Renal cortex interstitium (tissue), 15 donors: ENCODE measurements at places on chromosomes 4 and X. TPM values are rescaled to one million over a fixed set of nuclear protein-coding genes. Genes with fewer than 3 reads are reported as not detected.

PLP1 gene
- 9.6 TPM for polyA plus RNA-seq

MID1 gene
- 32.6 TPM for polyA plus RNA-seq

PRRG3 gene
- 8.4 TPM for polyA plus RNA-seq

EXOC1L gene
- not detected for polyA plus RNA-seq

BOD1L1 gene
- 53.7 TPM for polyA plus RNA-seq

WWC2 gene
- 55.6 TPM for polyA plus RNA-seq

NFKB1 gene
- polyA plus RNA-seq, result 27.7 TPM

HS3ST1 gene
- polyA plus RNA-seq, result 0.48 TPM

GYPB gene
- polyA plus RNA-seq, result 1.2 TPM

SAGE1 gene
- polyA plus RNA-seq, result not detected

VCX2 gene
- not detected for polyA plus RNA-seq

DNA sequence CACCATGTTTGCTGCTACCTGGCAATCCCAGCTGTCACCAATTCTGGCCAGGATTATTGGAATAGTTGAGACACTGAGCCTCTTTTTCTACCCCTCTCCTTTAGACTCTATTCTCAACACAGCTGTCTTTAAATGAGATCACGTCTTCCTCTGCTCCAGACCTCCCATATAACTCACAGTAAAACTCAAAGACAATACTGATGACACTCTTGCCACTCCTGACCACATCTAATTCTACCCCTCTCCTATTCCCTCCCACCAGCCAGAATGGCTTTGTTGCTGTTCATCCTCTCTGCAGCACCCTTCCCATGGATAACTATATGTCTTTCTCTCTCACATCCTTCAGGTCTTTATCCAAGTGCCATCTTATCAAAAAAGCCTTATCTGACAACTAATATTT is 188.6 kb upstream of the IL15 start:
- no peak for DNase-seq

- no peak for DNase-seq
Measured at GRCh38 chrX:28133763-28134162, 152.5 kb upstream of the DCAF8L1 start.

- DNase-seq, result no peak
Measured at GRCh38 chrX:14673236-14673635, 143.9 kb downstream of the GLRA2 start.

DNA sequence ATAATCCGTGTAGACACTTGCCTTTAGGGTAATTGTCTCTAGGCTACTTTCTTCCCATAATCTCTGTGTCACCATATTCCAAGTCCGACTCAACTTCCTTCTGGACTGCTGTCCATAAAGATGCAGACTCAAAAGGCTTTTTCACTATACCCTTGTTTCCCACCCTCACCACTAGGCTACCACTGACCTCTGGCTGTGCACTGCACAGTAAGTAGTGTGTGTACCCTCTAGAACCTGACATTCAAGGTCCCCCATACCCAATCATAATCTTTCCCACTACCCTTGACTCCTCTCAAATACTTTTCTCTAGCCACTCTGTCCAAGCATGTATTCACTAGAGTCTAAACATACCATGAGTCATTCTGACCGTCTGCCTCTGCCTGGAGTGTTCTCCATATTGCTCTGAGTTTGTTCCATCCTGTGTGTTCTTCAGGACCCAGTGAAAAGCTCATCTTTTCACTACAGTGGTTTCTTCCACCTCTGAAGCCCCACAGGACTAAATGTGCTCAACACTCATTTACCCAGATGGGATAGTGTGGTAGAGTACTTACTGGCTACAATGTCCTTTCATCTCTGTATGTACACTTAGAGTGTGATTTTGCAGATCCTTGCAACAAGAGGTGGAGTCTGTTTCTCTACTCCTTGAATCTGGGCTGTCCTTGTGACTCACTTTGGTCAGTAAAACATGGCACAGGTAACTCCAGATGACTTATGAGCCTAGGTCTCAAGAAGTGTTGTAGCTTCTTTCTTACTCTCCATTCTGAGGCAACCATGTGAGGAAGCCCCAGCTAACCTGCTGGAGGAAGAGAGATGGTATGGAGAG is 17.4 kb downstream of the JADE3 start:
- DNase-seq, result no peak

DNA sequence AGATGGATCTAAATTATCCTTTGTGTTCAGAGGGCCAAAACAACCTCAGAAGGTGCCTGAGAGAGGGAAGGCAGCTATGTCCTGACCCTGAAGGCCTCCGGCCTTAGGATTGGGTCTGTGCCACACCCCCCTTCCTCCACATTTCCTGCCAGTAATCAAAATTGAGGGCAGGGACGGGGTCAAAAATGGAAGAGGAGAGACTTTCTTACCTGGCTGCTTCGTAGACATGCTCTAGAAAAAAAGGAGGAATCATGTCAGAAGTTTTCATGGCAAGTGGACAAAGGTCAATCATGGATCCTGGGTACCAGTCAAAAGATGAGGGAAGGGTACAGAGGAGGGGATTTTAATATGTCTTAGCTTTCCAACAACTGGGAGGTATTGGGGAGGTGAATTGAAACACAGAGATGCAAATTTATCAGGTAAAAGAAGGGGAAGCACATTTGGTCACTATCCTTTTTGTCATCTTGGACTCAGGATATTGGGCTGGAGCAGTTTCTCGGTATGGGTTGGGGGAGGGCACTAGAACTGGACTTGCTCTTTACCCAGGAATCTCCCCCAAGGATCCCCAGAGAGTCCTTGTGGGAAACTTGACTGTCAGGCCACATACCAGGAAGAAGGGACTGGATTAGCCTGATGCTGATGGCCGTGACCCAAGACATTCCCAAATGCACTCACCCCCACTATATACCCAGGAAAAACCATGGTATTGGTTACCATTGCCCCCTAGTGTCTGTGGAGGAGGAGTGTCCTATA is 17.1 kb downstream of the VSIG4 start:
- DNase-seq, result no peak

GRCh38 chrX:148865277-148866210 is 365.1 kb downstream of the AFF2 start:
- DNase-seq, result no peak

GRCh38 chrX:39450234-39450977 is 647.4 kb downstream of the BCOR start:
- no peak for DNase-seq

- DNase-seq, result no peak
Measured at GRCh38 chr4:19615086-19615689, 636.5 kb upstream of the SLIT2 start.

DNA sequence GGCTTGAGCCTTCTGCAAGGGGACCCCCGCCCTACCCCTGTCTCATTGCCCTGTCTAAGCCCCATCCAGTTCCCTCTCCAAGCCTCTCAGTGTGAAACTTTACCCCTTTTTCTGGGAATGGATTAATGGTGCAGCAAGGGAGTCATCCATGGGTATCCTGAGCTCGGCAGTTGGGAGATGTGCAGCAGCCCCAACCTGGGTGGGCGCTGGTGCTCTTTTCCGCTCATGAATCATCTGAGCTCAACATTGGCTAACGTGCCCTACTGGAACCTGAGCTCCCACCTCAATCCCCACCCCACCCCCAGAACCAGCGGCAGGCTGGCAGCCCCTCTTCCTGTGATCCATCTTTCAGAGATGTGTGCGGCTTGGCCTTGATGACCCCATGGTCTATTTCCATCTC is 130.3 kb upstream of the MSX1 start:
- DNase-seq, result no peak

- no peak for DNase-seq
Measured at GRCh38 chr4:169199184-169199583, 71.6 kb downstream of the SH3RF1 start.

DNA sequence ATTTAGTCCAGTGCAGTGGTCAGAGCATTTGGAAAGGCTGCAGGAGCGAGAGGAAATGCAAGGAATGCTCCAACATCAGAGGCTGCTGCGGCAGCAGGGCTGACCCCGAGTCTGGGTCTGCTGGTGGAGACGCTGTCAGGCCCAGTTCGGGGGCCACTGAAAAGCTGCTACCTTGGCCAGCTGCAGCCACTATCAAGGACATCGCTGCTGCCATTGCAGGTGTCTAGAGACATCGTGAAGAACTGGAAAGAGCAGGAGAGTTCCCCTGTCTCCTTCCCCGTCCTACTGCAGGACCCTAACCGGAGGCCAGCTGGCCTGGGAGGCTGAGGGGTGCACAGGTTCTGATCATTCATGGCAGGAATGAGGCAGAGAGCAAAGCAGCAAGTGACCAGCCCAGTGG is 29.5 kb upstream of the GPR78 start:
- DNase-seq, result no peak

DNA sequence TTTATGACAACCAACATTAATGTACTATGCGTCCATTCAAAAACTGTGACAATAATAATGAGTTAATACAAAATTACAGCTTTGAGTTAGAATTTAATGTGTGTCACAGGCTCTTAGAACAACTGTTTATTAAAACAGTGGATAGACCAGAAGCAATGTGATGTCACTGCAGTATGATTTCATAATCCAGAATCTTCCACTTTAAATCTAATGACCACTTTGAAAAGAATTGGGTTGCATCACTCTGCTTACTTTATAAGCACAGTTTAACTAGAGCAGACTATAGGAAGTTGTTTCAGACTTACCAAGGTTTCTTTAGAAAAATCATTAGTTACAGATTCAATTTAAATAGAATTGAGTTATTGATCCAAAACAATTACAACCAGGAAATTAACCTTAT is 758.5 kb downstream of the KCTD8 start:
- no peak for DNase-seq

GRCh38 chr4:31059753-31060522 is 339.8 kb downstream of the PCDH7 start:
- DNase-seq, result no peak

DNA sequence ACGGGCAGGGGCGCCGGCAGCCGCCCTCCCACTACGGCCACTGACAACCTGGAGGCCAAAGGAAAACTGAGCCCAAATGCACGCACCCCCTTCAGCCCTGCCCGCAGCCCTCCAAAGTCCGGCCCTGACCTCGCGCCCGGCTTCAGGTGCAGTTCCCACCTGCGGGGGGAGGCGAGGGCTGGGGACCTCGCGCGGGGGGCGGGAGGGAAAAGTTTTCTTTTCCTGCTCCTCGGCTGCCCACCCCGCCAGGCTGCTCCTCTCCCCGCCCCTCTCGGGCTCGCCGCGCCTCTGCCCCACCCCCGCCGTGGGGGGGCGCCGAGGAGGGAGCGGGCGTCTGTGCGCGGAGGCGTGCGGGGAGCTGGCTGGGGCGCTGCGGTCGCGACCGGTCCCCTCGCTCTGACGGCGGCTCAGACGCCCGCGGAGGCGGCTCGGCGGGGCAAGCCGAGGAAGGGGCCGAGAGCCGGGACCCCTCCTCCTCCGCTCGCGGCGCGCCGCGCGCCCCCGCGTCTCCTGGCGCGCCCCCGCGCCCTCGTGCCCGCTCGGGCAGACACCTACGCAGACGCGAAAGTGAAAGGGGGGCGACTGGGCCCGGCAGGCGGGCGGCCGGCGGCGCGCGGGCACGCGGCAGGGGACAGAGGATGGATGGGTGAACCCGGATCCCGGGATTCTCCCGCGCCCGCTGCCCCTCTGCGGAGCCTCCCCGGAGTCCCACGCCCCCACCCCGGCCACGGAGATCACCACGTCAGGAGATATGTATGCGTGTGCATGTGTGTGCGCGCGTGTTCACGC is 3.1 kb upstream of the NR3C2 start:
- DNase-seq, result no peak

DNA sequence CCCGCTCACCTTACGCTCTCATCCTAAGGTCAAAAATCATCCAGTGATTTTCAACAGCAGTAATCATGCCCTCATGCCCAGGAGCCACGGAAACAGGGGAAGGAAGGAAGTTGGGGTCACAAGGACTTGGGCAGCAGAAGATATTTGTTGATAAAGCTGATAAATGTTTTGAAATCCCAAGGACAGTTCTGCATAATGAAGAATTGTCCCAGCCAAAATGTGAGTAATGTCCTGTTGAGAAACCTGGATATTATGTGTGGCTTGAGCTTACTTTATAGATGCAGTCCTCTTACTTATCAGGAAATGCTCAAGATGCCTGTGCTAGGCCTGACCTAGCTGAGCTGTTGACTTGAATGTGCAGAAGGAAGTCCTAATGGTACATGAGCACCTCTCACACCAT is 263.0 kb upstream of the ZFP42 start:
- no peak for DNase-seq

DNA sequence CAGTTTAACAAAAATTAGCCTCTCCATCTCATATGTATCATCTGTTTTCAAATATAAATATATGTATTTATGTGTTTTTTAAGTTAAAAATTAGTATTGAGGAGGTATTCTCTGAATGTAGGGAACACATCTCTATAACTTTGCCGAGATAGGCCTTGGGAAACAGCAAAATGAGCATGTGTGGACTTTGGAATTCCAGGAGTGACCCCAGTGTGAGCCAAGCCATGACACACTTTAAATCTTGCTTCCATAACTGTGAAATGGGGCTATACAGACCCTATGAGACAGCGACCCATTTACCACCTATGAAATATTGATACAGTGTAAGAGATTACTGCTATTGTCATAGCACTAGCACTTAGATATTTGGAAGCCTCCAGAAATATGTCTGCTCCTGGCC is 58.8 kb downstream of the FRMPD4 start:
- DNase-seq, result no peak

DNA sequence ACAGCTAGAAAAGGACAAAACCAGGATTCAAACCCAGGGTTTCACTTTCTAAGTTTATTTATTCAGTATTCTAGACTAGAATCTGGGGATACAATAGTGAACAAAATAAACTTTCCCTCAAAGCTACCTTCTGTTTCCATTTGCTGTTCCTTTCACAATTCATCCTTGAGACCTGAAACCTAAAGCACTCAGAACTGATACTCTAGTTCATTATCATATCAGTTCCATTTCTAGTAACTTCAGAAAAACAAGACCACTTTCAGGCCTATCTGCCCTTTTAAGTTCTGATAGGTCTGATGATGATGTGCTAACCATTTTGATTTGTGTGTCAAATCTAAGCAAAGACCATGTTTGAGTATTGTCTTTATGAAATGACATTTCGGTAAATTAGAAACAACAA is 7.8 kb upstream of the XK start:
- no peak for DNase-seq

DNA sequence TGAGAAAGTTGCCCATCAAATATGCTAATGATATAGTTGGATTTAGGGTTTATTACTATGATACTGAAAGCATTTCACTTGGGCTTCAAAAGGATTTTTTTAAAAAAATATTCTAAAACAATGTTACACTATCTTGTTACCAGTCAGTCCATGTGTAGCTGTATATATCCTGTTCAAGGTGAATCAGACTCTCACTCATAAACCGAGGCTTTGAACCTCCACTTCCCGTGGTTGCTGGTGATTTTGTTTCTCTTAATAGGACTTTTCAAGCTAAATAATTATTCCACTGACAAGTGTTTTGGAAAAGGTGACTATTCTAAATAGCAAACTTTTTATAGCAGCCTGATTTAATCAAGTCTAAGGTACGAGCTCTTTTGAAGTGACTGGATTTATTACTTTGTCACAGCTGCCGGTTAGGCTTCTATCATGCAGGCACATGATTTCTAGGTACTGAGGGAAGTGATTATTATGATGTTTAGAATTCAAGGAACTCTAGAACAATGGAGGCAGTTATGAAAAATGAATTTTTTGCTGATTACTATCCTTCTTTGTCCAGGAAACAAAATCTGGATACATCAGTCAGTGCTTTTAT is 287.7 kb downstream of the KCTD8 start:
- DNase-seq, result no peak

GRCh38 chr4:27090406-27090805 is 229.8 kb downstream of the STIM2 start:
- no peak for DNase-seq

GRCh38 chr4:116880625-116881024 is 204.8 kb downstream of the TRAM1L1 start:
- DNase-seq, result no peak

GRCh38 chr4:156193800-156194199 is 240.1 kb upstream of the CTSO start:
- no peak for DNase-seq
